ENCODE measurements at places on chromosomes 2 and 18. TPM values are rescaled to one million over a fixed set of nuclear protein-coding genes. Genes with fewer than 3 reads are reported as not detected.

REEP1 gene
- polyA plus RNA-seq, result 104 TPM

ABCG5 gene
- polyA plus RNA-seq, result 0.12 TPM

GRCh38 chr2:149021271-149021719 is 17.2 kb upstream of the LYPD6B start:
- no peak for DNase-seq

AQP12A gene
- polyA plus RNA-seq, result 0.40 TPM

DNA sequence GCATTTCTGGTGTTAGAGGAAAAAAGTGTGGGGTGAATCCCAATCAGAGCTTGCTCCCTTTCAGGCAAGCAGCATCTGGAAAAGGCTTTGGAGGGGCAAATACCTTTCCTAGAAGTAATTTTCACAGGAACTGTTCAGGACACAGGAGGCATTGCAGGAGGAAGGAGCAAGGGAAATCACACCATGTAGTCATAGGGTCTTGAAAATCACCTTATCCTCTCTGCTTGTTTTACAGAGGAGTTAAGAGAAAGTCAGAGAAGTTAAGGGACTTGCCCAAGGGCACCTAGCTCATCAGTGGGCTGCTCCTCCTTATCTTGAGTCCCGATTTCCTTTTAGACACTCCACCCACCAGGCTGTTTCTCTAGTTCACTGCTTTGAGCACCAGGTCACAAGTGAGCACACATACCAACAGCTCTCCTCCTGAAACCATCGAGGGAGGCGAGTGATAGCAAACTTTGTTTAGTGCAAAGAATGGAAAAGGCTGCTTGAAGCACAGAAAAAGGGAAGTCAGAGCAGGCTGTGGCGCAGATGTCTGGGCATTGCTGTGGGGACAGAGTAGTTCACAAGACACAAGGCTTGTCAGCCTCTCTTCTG is 89.2 kb upstream of the CXCR4 start:
- DNase-seq, result peak; percentile 45

DNA sequence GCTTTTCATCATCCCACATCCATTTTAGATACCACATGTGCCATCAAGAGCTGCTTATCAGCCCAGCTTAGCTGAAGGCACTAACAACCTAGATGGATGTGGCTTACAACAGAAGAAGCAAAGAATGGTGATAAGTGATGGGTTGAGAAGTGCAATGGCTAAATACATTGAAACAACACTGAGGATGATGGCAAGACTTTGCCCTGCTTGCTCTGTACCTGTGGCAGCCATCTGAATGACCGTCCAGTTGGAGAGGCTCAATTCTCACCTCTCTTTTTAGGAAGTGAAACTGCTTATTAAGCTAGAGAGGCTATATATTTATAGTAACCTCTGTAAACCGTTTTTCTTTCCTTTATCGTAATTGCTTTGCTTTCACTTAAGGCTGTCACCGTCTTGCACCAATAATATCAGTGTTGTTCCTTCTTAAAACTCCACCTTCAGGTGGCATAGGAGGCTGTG is 5.7 kb downstream of the GPATCH11 start:
- no peak for DNase-seq

GRCh38 chr2:135130751-135131150 is 78.7 kb downstream of the RAB3GAP1 start:
- DNase-seq, result no peak

DNA sequence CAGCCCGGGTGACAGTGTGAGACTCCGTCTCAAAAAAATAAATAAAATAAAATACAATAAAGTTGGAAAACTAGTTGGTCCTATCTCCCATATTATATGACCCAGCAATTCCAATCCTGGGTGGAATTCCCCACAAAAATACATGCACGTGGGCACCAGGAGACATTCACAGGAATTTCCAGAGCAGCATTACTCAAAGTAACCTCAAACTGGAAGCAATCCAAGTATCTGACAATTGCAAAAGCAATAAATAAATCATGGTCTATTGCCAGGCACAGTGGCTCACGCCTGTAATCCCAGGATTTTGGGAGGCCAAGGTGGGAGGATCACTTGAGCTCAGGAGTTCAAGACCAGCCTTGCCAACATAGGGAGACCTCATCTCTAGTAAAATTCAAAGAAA is 101.2 kb upstream of the MAP4K4 start:
- no peak for DNase-seq

DNA sequence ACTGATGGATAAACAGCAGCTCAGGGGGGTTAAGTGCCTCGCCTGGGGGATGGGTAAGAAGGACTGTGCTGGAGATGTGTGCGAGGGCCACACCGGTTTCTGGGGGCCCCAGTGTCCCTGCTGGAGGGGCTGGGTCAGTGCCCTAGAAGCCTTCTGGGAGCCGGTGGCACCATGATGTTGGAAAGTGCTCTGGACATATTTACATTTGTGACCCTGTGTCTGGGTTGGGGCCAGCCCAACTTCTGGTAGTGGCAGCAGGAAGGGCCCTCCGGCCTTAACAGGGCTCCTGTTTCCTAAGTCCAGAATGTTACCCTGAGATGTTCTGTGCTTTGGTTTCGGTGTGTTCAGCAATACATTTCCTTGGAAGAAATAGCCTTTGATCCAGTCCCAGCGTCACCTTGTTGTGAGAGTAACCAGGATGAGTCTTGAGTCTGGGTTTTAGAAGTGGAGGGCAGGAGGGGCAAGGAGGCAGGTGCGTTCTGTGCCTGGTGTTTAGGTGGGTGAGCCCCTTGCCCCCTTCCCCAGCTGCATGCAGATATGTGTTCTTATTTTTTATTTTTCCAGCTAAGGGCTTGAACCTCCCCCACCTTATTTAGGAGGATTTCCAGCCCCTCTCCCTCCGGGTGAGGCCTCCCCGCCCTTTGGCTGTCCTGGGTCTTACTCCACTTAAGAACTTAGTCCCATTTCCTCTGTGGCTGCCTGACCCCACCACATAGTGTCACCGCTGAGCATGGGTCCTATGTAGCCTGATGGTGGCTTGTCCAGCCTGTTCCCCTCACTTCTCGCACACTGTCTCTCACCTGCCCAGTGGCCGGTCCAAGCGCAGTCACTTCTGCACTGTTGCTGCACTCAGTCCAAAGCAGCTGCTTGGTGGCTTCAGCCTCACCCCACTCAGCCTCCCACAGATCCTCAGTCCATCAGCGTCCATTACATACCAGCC is 132.7 kb upstream of the HS6ST1 start:
- DNase-seq, result no peak

GRCh38 chr2:54310311-54310710 is 54.3 kb upstream of the TSPYL6 start:
- peak; percentile 51 for DNase-seq

DNA sequence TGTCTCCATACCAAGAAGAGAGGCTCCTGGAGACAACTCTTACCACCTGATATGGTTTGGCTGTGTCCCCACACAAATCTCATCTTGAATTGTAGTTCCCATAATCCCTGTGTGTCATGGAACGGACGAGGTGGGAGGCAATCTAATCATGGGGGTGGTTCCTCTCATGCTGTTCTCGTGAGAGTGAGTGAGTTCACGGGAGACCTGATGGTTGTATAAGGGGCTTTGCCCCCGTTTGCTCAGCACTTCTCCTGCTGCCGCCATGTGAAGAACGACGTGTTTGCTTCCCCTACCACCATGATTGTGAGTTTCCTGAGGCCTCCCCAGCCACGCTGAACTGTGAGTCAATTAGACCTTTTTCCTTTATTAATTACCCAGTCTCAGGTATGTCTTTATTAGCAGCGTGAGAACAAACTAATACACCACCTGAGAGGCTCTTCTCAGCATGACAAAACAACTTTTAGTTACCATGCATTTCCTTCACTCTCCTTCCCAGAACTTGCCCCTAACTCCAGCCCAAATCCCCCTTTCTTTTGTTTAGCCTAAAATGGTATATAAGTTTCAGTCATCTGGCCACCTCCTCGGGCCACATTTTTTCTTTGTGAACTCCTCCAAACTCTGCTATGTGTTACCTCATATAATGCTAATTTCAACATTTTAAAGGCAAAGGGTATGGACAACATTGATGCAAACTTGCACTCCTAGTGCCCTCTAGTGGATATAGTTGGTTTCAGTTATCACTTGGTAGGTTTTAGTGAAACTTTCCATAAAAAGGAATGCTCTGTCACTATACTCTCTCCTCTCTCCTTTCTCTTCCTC is 58.6 kb upstream of the SLC25A52 start:
- peak; percentile 64 for DNase-seq

GRCh38 chr2:226187156-226187555 is 612.5 kb downstream of the IRS1 start:
- DNase-seq, result peak; percentile 34

GRCh38 chr18:58576638-58577251 is 52.1 kb downstream of the ALPK2 start:
- no peak for DNase-seq

DNA sequence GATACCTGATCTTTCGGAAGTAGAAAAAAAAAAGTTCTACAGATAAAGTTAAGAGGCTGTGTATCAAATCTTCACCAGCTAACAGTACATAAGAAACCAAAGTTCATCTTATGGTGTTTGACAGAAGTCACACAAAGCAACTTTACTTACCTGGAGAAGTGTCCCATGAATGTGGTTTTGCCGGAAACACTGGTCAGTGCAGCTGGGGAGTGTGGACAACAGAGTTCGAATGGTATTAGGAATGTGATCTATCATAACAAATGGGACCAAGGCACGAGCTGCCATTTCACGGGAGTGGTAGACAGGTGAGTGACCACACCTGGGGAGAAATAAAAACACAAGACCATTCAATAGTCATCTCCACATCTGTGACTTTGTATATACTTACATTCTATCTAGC is 171.4 kb upstream of the ZFP36L2 start:
- no peak for DNase-seq

DNA sequence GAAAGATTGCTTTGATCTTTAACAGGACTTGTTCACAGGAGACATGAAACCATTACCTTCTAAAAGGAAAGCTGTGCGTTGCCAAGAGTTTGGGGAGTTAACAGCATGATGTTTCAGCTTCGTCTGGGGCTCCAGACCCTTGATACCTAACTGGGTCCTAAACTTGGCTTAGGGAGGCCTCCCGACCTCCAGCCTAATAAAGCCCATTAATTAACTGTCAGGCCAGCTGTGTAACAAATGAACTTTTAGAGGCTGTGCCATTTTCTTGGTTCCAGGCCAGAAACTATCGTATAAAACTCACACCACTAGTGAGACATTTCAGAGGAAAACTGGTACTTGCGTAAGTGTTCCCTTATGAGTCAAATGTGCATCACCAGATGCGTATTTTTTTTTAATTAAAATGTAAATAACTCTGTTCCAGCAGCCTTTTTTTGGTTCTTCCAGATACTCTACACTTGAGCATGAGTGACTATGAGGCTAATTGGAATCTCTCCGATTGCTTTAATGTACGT is 236.5 kb downstream of the BCL2 start:
- no peak for DNase-seq

GRCh38 chr2:211690736-211691135 is 847.9 kb downstream of the ERBB4 start:
- DNase-seq, result no peak

CXCR1 gene
- polyA plus RNA-seq, result 0.06 TPM

IL1RN gene
- 0.57 TPM for polyA plus RNA-seq
